ENCODE measurements at places on chromosomes 4 and X. TPM values are rescaled to one million over a fixed set of nuclear protein-coding genes. Genes with fewer than 3 reads are reported as not detected.

F8A1 gene
- total RNA-seq: 12.7 TPM

CLTRN gene
- 0.80 TPM for total RNA-seq

DNA sequence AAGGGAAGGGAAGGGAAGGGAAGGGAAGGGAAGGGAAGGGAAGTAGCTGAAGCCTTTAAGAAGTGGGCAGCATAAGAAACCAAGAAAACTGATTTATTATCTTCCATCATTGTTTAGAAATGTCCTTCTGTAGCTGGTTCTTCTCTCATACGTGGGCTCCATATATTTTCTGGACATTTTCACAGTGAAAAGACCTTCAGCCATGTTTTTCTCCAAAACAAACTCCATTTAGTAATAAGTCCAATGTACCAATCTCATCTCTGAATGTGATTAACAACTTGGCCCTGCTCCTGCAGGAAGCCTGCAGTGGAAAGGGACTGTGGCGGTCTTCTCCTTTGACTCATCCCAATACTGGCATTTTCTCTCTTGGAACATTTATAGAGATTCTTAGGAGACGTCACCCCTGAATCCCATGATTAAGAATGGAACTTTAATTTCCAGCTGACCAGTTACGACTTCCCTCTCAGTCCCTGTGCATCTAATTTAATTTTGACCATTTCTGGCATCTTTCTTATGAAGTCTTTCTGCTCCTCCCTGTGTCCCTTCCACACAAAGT is 96.6 kb upstream of the GUCY1A1 start:
- no peaks in the 10 kb centered on the region for H3K27me3 ChIP-seq
- H3K36me3 ChIP-seq: no peaks in the 10 kb centered on the region
- no peak overlapping the region for H3K4me3 ChIP-seq
- H3K27ac ChIP-seq: no peak overlapping the region

GRCh38 chrX:36908801-36909675 is 99.1 kb upstream of the FAM47C start:
- no peaks in the 10 kb centered on the region for H3K27me3 ChIP-seq
- DNase-seq: no peak
- no peak overlapping the region for H3K27ac ChIP-seq
- peaks cover 4% of the 10 kb centered on the region for H3K4me1 ChIP-seq
- H3K4me3 ChIP-seq: no peak overlapping the region
- peaks cover 5% of the 10 kb centered on the region for H3K36me3 ChIP-seq

- no peaks in the 10 kb centered on the region for H3K27me3 ChIP-seq
- no peaks in the 10 kb centered on the region for H3K36me3 ChIP-seq
- no peaks in the 10 kb centered on the region for H3K4me1 ChIP-seq
- H3K4me3 ChIP-seq: no peak overlapping the region
Observed at GRCh38 chr4:70601422-70602039, 9.5 kb downstream of the AMBN start.

All from neural crest cell (in vitro differentiated cells).